ENCODE measurements at places on chromosomes 1 and 21. TPM values are rescaled to one million over a fixed set of nuclear protein-coding genes. Genes with fewer than 3 reads are reported as not detected.

Gene LTN1
- total RNA-seq = 26.1 TPM

Gene TNNI3K
- not detected for total RNA-seq

Gene RUSC1
- total RNA-seq = 87.7 TPM

Gene ADGRL4
- 1.3 TPM for total RNA-seq

Gene CDC14A
- 20.8 TPM for total RNA-seq

Gene NPHS2
- total RNA-seq = not detected

Gene BLACAT1
- total RNA-seq = 5.6 TPM

Measured in GM23338 (cell line).